ENCODE measurements at places on chromosomes 1 and 21.
A peak's percentile ranks its signal among the peaks of the same experiment; 100 is the strongest.

DNA sequence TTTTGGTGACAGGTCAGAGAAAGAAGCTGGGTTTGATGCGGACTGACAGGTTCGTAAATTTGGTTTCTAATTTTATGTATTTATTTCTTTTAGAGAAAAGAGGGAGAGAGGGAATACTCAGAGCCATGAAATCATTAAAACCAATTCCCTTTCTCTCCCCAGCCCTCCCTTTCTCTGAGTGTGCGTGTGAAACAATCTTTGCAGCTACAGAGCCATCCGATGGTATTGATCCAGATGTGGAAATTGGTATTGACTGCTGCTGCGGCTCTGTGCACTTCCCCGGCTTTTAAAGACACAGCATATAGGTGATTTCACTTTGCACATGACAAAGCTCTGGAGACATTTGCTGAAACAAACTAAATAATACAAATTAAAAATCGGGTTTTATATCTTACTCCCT is 42.4 kb upstream of the PBX1 start:
- no peak for DNase-seq

DNA sequence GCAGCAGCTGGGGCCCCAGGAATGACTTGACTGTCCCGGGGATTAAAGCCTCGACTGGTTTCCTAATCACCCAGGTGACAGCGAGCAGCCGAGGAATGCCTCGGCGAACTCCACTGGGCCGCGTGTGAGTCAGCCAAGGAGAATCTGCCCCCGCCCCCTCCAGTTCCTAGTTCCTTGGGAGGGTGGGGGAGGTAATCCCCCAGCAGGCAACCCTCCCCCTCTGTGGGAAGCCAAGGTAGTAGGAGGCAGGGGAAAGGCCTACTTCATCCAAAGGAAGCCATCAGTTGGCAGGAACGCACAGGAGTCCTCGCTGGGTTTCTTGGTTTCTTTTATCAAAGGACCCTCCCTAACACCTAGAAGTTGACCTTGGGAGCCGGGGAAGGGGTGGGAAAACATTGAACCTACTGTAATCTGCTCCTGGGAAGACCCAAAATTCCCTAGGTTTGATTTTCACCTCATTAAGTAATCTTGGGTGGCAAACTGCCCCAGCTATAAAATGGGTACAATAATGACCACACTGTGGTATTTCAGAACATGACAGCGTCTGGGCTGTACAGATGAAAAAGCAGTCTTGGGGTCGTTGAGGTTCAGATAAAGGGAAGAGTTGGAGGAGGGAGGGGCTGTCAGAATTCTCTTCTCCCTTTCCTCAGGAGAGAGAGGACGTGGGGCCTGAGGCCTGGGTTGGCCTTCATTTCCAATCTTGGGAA is 1.4 kb downstream of the TENT5B start:
- DNase-seq = peak; percentile 80

GRCh38 chr1:3405974-3406867 is 48.2 kb upstream of the ARHGEF16 start:
- DNase-seq = no peak

DNA sequence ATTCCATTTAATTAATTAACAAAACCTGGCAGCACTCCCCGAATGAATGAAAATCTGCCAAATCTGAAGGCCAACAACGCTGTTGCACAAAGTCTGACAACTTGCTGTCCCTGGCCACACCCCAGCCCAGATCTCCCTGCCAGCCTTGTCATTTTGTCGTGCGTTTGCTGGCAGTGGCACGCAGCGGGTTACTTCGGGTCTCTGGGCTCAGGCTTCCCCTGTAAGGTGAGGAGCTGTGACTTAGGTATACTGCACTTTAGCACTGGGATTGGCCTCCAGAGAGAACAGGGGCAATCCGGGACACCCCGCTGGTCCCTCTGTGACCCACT is 34.3 kb upstream of the SIM2 start:
- no peak for DNase-seq

GRCh38 chr1:236051242-236051791 is 13.6 kb downstream of the NID1 start:
- no peak for DNase-seq

DNA sequence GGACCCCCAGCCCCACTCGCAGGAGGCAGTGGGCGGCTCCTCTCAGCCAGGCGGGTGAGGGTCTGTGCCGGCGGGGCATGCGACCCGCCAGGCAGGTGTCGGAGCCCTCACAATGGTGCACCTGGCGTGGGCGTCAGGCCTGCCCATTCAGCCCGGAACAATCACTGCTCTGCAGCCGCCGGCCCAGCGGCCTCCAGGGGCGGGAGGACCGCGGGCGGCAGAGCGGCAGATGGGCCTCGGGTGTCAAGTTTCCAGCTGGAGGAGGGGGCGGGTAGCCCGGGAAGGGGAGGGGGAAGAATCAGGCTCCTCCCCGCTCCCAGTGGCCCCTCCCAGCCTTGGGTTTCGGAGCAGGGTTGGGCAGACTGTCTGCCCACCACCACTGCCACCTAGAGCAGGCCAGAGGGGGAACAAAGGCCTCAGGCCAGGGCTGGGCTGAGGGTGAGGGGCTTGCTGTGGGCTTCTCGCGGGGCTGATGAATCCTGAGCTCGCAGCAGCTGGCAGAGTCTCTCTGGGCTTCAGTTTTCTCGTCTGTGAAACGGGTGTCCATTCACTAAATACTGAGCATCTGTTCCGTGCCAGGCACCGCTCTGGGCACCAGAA is 39.5 kb upstream of the CASZ1 start:
- no peak for DNase-seq

DNA sequence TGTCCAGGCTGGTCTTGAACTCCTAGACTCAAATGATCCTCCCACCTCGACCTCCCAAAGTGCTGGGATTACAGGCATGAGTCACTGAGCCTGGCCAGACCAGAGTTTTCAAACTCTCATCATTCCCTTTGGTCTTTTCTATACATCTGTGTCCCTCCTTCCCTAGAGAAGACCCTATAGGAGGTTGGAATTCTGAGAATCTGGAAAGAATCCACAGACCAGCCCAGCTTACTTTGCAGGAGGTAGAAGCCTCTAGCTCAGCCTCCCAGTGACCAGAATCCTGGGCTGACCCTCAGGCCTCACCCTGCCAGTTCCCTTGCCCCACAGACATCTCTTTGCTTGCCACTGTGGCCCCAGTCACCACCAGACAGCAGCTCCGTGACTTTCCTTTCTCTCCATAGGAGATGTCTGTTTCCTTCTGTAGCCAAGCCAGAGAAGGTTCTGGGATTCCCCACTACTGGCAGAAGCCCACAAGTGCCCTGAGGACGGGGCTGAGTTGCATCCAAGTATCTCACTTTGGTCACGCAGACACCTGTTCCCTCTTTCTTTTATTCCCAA is 34.7 kb upstream of the KHDRBS1 start:
- DNase-seq = no peak

- DNase-seq = no peak
Measured at GRCh38 chr1:39671793-39672550, at the start of gene NT5C1A. Gene NT5C1A (minus strand): TSS chr1:39672107. CDS start chr1:39672038, 69 bp downstream.

DNA sequence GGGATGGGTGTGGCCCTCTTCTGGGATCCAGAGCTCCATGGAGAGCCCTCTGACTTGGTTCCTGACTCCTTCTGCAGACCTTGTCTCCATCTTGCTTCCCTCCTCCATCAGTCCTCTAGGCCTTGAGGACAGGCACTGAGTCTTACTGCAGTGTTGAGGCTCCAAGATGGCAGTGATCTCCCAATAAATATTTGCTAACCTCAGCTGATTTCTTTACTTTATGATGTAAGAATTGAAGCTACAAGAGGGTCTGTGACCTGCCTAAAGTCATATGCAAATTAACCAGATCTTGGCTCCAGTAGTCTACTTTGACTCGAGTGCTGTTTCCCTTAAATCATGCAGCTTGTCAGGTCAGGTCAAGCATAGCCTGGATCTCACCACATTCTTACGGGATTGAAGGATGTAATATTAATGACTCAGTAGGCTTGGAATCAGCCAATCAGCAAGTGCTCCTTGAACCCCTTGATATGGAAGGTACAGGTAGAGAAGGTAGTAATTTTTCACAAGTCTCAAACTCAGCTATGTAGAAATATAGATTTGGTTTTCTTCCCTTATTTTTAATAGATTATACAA is 93.0 kb downstream of the CLIC6 start:
- peak; percentile 6 for DNase-seq

- DNase-seq = no peak
Measured at GRCh38 chr1:245317217-245317616, 162.4 kb downstream of the KIF26B start.

- DNase-seq = no peak
Measured at GRCh38 chr1:240145120-240145519, 53.4 kb downstream of the FMN2 start.

GRCh38 chr1:14128096-14128495 is 428.1 kb downstream of the PRDM2 start:
- DNase-seq = no peak

GRCh38 chr1:55478742-55479141 is 263.6 kb upstream of the USP24 start:
- DNase-seq = peak; percentile 49

DNA sequence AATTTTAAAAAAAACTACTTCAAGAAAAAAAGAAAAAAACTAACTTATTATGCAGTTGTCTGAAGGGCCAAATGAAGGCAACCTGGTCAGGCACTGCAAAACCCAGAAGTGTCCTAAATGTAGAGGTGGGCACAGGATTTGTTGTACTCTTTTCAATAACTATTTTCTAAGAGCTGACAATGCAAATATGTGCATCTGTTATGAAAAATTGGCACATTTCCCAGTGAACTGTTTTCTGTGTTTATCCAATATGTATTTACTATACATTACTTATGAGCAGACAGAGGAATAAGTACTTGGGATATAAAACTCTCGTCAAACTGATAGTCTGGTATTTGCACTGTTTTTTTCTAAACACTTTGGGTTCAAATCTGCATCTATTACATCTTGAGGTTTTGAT is 188.0 kb upstream of the C21orf91 start:
- DNase-seq = no peak

DNA sequence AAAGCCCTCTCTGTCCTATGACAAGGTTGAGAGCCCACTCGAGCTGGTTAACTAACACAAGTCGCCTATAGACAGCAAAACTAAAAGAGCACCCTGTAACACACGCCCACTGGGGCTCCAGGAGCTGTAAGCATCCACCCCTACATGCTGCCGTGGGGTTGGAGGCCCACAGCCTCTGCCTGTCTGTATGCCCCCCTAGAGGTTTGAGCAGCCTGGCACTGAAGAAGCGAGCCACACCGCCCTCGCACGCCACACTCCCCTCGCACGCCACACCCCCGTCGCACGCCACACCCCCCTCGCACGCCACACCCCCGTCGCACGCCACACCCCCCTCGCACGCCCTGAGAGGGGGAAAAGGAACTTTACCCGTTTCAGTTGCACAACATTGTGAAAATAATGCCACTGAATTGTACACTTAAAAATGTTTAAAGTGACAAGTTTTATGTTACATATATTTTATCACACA is 13.2 kb upstream of the HMGCL start:
- DNase-seq = peak; percentile 14

- DNase-seq = no peak
Measured at GRCh38 chr1:89190017-89190416, 8.7 kb downstream of the GBP4 start.

DNA sequence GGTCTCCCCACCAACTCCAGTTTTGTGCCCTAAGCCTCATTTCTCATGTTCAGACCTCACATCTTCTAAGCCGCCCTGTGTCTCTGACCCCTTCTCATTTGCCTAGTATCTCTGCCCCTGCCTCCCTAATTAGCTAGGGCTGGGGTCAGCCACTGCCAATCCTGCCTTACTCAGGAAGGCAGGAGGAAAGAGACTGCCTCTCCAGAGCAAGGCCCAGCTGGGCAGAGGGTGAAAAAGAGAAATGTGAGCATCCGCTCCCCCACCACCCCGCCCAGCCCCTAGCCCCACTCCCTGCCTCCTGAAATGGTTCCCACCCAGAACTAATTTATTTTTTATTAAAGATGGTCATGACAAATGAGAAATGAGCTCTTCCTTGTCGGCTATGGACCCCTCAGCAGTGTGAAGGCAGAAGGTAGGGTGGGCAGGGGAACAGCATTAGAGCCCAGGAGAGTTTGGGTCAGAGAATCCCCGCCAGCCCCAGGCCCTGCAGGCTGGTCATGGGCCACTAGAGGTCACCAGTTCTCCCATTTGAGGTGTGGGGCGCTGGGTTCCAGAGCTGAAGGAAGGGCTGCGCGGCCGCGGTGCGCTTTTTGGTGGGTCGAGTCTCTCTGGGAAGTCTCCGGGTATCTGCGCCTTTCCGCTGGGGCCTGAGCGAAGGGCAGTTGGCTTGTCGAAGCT is 11.5 kb downstream of the ADAMTSL4 start:
- peak; percentile 88 for DNase-seq

DNA sequence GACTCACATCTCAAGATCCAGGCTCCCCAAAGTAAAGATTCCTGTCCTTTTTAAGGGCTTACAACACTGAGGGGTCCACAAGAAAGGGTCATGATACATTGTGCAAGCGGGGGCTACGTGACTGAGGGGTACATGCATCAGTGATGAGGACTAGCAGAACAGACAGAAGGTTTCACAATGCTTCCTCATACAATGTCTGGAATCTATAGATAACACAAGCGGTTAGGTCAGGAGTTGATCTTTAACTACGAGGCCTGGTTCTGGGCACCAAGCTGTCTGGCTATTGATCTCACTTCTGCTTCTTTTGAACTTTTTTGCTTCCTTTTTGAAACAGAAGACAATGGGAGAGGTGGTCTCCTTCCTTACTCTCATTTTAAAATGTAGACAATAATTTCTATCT is 718.6 kb downstream of the AMY1C start:
- DNase-seq = no peak

GRCh38 chr1:182715531-182715930 is 31.1 kb upstream of the RGS8 start:
- no peak for DNase-seq

GRCh38 chr1:226533220-226533619 is 15.3 kb upstream of the STUM start:
- DNase-seq = no peak

GRCh38 chr1:31198150-31198549 is 41.5 kb downstream of the NKAIN1 start:
- no peak for DNase-seq

Data from HCEC 1CT (cell line).